ENCODE measurements at places on chromosomes 3 and 15. TPM values are rescaled to one million over a fixed set of nuclear protein-coding genes. Genes with fewer than 3 reads are reported as not detected.

The PARP15 gene
- total RNA-seq, result not detected

The GUCA1C gene
- not detected for total RNA-seq

The REC114 gene
- total RNA-seq, result not detected

The GP5 gene
- total RNA-seq, result not detected

The ZNF620 gene
- 0.10 TPM for total RNA-seq

The ZIC1 gene
- 24.3 TPM for total RNA-seq

The LRRC34 gene
- 3.9 TPM for total RNA-seq

The CHRNA7 gene
- total RNA-seq, result not detected

The FBXO40 gene
- not detected for total RNA-seq

The LPP gene
- 14.2 TPM for total RNA-seq

The KCNAB1 gene
- not detected for total RNA-seq

The TAGLN3 gene
- not detected for total RNA-seq

The CTXN2 gene
- total RNA-seq, result not detected

The SLC22A14 gene
- total RNA-seq, result not detected

The DOCK3 gene
- 0.26 TPM for total RNA-seq

The ZCWPW2 gene
- total RNA-seq, result not detected

The SERINC4 gene
- not detected for total RNA-seq

The EBLN2 gene
- 0.79 TPM for total RNA-seq

The ARPP19 gene
- total RNA-seq, result 105 TPM

The GCNT3 gene
- not detected for total RNA-seq

The GPR149 gene
- total RNA-seq, result not detected

The IGDCC3 gene
- total RNA-seq, result not detected

The KNG1 gene
- not detected for total RNA-seq

The CFAP91 gene
- 0.47 TPM for total RNA-seq

The PRC1 gene
- 231 TPM for total RNA-seq

The SLC12A1 gene
- total RNA-seq, result not detected

The TBC1D2B gene
- total RNA-seq, result 30.6 TPM

The LEKR1 gene
- 1.6 TPM for total RNA-seq

The ZNF385D gene
- total RNA-seq, result 0.44 TPM

The LMAN1L gene
- not detected for total RNA-seq
